A549 treated with GW870086 at 1 μM for 4 hours (cell line): ENCODE measurements at places on chromosomes 12 and 14. TPM values are rescaled to one million over a fixed set of nuclear protein-coding genes. Genes with fewer than 3 reads are reported as not detected.

G2E3 gene
- 9.7 to 18.4 TPM (median 16.5 TPM) in 5 replicates for total RNA-seq

SCN8A gene
- 1.2 to 1.7 TPM (median 1.5 TPM) in 5 replicates for total RNA-seq

RAB2B gene
- total RNA-seq: 10.8 to 15.1 TPM (median 12.6 TPM) in 5 replicates

TMEM229B gene
- 0.09 to 0.50 TPM (median 0.21 TPM) in 5 replicates for total RNA-seq
